ENCODE measurements at places on chromosomes 5 and 9.

DNA sequence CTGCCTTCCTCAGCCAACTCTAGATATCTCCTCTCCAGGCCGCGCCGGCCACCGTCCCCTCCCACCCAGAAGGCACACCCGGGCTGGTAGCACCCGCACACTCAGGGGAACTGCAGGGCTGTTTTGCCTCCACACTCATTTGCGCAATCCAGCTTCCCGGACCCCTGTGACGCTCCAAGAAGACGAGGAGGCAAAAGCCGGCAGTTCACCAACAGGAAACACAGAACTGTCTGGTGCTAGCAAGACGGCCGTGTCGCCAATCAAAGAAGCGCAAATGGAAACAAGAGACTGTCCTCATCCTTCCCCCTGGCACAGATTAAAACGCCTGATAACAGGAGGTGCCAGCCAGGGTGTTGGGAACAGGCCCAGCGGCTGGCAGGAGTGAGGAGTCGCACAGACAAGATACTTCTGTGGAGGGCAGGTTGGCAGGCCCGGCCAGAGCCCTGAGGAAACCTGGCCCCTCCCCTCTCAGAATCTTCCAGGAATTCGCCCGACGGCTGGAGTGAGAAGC, 7.8 kb downstream of the AGPAT2 start:
- peak; percentile 68 for DNase-seq

DNA sequence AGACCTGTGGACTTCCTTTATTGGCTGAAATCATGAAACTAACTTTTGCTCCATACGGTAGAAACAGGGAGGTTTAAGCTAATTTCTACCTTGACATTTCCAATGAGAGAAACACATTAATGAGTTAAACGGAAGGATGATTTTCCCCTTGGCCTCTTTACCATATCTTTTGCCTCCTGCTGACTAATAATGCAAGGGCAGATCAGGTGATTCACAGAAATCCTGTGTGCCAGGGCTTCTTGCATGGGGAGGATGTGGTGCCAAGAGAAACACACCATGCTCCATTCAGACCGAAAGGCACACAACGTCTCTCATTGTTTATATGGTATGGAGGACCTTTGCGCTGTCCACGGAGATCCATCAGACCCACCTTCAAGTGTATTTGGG, 17.4 kb upstream of the PRLR start:
- no peak for DNase-seq

- DNase-seq: no peak
Observed at GRCh38 chr9:98109052-98109451, 10.0 kb downstream of the TRIM14 start.

GRCh38 chr9:128382261-128382660, 11.1 kb downstream of the URM1 start:
- DNase-seq: no peak

DNA sequence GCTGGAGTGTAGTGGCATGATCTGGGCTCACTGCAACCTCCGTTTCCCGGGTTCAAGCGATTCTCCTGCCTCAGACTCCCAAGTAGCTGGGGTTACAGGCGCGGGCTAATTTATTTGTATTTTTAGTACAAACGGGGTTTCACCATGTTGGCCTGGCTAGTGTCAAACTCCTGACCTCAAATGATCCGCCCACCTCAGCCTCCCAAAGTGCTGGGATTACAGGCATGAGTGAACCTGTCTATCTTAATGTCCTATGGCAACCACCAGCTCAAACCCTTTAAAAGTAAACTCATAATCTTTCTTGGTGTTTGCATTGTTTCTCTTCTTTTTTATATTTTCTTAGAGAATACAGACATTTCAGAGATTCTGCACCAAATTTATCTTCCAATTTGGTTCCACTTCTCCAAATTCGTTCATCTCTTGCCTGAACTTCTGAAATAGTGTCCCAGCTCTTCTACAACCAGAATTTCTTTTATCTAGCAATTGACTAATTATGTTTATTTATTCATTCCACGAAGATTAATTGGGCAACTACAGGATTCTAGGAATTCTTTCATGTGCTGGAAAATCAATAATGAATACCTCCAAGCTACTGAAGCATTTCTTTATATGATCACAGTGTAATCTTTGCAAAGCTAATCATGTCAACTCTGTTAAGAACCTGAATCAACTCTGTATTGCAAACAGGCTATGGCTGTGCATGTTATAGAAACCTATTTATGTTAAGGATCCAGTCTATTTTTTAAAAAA, 60.0 kb upstream of the TYRP1 start:
- DNase-seq: no peak

DNA sequence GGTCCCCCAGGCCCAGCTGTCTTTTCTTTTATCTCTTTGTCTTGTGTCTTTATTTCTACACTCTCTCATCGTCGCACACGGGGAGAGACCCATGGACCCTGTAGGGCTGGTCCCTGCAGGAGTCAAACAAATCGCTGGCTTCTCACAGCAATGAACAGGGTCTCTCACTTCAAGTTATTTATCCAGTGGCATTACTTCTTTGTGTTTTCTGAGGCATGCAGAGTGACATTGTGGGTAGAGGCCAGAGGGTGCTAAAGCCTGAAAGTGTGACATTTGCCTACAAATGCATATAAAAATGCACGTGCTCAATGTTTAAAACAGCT, 127.6 kb downstream of the ST8SIA4 start:
- no peak for DNase-seq

DNA sequence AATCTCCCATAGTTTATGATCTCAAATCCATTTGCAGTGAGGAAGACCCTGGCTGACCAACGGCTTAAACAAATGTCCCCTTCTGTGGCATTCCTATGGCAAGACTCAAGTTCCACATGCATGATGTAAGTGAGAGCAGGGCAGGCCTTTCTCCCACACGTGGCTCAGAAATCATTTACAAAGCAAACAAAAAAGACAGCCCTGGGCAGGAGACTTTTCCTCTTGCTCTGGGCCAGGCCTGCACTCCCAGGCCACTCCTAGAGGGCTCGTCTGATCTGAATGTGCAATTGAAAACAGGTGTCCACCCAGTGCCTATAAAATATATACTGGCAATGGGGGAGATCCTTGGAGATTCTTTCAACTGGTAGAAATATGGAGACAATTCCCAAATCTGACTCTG, 123.1 kb downstream of the DMRT2 start:
- no peak for DNase-seq

GRCh38 chr9:125547368-125547767, 159.6 kb downstream of the MAPKAP1 start:
- no peak for DNase-seq

DNA sequence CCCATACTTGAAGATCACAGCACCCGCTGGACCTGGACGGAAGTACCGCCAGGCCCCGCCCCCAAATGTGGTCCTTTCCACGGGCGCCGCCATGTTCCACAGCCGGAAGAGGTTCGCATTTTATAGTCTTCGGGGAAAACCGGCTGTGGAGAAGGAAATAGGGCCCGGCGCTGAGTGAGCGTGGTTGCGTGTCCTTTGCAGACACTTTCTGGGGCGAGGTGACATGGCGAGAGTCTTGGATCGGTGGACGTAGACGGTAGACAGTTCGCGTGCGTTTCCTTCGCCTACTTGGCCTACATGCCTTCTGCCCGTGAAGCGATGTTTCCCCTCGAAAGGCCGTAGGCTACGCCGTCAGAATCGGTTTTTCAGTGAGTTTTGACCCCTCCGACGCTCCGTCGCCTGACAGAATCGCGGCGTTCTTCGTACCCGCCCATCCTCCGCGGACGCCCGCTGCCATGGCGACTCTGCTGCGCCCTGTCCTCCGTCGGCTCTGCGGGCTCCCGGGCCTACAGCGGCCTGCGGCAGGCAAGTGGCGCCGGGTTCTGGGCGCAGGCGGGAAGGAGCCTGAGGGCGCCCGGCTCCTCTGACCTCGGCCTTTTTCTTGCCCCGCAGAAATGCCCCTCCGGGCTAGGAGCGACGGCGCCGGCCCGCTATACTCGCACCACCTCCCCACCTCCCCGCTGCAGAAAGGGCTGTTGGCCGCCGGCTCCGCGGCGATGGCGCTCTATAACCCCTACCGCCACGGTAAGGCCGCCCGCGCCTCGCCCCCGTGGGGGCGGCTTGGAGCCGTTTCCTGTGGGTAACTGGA, at the start of the genes COQ4 and TRUB2:
Gene COQ4, plus strand, starts transcription at position 436 of the 808 bp plus-strand sequence. Its CDS starts 20 bp downstream, at position 456.
Gene TRUB2, minus strand, starts transcription at position 44 of the 808 bp plus-strand sequence. Its CDS starts 39 bp downstream, at position 5.
- DNase-seq: peak; percentile 80

GRCh38 chr5:14775857-14776256, 95.7 kb downstream of the ANKH start:
- DNase-seq: no peak

GRCh38 chr9:78781681-78782080, 484.8 kb downstream of the PSAT1 start:
- no peak for DNase-seq

GRCh38 chr9:16010221-16010620, 457.4 kb downstream of the CCDC171 start:
- DNase-seq: no peak

- DNase-seq: no peak
Observed at GRCh38 chr5:145787001-145787400, 48.1 kb downstream of the PRELID2 start.

DNA sequence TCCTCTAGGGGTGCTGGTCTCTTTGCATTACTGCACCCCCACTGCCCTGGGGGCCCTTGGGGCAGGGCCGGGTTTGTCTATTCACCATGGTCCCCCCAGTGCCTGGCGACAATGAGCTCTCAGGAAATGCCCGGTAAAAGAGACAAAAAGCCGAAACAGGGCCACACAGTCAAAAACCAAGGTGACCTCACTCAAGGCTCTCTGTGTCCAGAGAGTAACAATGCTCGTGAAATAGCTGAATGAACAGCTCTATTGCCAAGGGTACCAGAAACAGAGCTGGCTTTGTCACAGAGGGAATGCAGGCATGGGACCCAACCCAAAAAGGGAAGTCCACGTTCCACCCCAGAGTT, 16.0 kb downstream of the SH3PXD2B start:
- DNase-seq: no peak

DNA sequence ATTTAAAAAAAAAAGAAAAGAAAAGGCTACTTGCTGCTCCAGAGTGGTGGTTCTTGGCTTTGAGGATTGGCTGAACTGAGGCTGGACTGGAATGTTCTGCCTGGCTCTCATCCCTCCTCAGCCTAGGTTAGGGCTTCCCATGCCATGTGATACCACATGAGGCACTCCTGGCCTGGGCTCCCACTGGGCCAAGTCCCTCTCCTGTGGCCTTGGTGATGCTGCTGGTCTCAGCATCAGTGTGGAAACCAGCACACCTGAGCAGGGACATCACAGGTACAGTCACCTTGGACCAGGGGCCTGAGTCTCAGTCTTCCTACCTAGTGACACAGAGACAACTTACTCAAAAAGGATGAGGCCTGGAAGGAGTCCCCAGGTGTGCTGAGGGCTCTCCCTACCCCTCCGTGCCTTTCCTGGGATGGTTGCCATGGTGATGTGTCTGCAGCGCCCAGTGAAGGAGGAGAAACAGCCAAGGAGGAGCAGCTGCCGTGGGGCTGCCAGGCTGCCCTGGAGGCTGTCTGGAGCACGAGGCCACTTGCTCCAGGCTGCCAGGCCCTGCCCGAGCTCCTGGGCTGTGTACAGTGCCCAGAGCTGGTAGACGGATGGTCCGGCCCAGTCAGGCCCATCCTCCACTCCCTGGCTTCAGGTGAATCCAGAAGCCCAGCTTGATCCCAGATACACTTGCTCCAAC, 71.0 kb downstream of the WNK2 start:
- DNase-seq: no peak

DNA sequence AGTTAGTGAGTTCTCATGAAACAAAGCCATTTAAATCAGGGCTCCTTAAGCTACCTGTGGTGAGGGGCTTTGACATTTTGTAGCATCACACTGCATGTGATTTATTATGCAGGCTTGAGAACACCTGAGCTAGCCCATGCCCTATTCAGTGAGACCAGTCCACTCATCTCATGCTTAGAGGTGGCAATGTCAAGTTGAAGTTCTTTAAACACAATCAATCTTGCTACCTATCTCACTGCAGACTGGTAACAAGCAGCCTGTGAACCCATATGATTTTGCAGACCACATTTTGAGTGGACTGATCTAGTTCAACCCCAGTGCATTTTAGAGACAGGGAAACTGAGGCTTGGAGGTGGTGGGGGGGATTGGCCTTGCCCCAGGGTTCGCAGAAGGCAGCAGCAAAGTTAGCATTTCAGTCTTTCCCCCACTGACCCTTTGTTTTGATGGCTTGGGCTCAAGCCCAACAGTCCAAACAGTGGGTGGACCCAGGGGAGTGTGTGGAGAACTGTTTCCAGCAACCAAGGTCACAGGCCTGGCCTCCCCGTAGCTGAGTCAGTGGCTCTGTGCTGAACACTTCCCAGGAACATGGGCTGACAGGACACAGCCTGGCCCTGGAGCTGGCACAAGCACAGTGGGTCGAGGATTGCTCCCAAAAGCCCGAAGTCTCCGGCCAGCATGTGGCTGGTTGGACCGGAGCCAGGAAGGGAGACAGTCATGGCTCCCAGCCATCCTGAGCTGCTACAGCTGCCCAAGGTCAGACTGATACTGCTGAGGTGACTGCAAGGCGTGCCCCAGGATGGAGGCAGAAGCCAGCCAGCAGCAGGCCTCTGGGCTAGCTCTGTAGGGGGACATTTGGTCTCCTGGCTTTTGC, 95.3 kb downstream of the RGS3 start:
- no peak for DNase-seq

- DNase-seq: no peak
Observed at GRCh38 chr5:119991625-119992024, 362.3 kb downstream of the FAM170A start.

DNA sequence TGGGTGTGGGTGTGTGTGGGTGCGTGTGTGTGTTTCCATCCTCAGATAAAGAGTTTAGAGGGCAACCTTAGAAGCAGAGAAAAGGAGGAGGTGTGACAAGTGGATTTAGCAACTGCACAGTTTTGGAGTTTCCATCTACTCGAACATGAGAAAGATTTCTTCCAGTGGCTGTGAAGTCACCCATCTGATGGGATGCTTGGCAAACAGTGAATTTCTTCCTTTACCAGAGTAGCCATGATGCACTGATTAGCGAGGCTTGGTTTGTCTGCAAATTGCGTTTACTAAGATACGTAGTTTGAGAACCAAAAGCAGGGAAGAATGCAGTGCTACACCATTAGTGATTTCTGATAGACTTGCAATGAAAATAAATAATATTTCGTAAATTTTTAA, 791 bp upstream of the STARD4 start:
- DNase-seq: no peak

DNA sequence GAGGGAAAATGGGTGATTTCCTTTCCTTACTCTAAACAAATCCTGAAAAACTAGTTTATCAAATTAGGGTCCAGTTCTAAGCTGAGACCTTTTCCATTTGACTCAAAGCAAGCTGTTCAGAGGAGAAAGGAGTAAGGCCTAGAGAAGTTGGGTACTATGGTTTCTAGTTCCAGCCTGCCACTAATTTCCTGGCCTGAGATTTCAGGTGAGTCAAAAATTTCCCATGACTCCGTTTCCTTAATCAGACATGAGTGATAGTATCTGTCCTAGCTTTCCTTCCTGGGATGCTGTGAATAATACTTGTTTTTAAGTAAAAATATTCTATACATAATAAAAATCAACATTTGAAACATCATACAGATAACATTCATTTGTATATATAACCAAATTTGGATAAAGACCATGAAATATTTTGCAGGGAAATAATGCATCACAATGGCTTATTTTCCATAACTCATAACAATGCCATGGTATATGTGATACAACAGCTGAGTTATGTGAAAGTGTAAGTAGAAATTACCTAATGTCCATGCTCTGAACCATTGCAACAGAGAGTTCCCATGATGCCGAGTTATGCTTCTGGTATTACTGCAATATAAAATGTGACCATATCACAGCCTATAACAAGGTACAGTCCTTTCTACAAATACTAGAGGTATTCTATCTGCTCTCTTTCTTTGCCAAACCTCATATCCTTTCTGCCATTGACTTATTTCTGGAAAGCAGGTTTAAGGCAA, 142.7 kb downstream of the MLLT3 start:
- DNase-seq: no peak

GRCh38 chr9:137269231-137269772, 8.2 kb upstream of the TOR4A start:
- DNase-seq: no peak
